NCI-H1436 treated with DMSO at 0.1 percent for 48 hours (cell line): ENCODE measurements at places on chromosomes 11 and 22.
A peak's percentile ranks its signal among the peaks of the same experiment; 100 is the strongest.

DNA sequence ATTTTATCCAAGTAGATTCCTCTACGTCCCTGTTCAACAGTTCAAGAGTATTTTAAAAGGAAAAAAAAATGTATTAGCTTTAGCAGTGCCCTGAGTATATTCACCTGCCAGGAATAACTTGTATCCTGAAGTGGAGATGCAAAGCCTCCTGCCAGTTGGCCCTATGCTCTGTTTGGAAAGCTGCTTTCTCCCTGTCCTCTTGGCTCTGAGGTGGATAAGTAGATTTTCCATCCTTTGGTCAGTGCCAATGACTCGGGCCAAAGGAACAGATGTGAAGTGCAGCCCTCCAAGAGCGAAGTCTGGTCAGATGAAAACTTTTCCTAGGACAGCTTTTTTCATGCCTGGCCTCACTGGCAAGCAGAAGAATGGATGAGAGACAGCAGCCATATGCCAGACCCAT lies 839.9 kb upstream of the TENM4 start:
- no peak for DNase-seq

DNA sequence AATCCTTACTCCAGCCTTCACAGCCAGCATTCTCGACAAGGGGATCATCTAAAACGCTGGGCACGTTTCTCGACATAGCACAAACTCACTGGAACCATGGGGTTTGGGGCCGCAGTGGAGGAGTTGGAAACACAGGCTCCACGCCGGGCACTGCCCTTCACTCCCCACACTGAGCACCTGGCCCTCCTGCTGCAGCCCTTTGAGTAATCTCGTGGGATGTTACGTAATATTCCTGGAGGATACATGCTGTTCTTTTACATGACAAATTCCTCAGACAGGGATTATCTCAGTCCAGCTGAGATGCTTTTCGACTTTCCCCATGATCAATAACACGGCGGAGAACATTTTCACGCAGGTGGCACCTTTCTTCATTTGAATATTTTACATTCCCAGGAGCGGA lies 408.0 kb downstream of the SHANK2 start:
- DNase-seq: no peak

- no peak for DNase-seq
Measured at GRCh38 chr22:17912945-17913721, 111.2 kb downstream of the MICAL3 start.

DNA sequence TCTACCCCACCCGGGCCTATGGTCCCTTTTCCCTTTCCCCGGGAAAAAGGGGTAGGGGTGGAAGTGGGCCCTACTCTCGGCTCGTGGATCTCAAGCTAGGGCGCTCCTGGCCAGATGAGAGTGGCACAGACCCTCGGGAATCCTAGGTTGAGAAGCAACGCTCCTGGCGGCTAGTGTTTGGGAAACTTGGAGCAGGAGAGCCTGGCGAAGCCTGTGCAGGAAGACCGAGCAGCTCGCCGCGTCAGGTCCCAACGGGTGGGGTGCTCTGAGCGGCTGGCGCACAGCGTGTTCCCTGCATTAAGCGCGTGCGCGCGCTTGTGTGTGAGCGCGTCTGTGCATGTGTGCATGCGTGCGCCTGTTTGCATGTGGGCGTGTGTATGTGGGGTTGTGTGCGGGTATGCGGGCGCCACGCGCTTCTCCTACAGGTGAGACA lies 7.1 kb upstream of the FLI1 start:
- no peak for DNase-seq

GRCh38 chr11:97754976-97755375 lies 1265.8 kb upstream of the CNTN5 start:
- DNase-seq: no peak

GRCh38 chr11:92397221-92397755 lies 172.7 kb downstream of the FAT3 start:
- no peak for DNase-seq

DNA sequence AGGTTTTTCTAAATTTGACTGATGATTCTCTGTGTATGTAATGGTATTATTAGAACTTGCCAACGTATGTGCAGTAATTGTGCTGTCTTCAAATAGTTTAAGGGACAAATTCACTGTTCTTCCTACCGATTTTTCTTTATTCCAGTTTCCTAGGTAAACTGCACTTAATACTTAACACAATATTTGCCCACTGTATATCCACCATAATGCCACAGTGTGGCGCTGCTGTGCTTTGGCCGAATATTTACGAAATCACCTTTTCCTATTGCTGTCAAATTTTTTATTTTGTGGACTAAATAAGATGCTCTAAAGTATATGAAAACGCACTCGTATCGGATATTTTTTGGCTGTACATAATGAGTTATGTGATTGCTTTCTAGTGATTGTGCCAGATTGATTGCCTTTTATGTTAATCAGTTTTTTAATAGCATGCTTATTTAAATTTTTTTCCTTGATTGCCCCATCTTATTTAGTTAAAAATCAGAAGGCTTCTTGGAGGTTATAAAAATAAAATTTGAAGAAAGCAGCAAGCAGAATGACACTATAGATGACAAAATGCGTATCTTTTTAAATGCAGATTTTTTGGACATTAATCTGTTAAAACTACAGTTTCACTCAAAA lies 10.5 kb downstream of the AASDHPPT start:
- DNase-seq: no peak

DNA sequence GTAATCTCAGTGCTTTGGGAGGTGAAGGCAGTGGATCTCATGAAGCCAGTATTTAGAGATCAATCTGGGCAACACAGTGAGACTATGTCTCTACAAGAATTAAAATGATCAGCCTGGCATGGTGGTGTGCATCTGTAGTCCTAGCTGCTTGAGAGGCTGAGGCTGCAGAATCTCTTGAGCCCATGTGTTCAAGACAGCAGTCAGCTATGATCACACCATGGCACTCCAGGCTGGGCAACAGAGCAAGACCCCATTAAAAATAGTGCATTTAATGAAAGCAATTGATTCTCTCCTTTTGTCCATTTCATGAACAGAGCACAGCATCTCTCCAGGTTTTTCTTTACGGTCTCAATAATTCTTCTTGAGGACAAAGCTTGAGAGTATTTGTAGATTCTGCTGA lies 11.3 kb upstream of the CARD16 start:
- DNase-seq: no peak

DNA sequence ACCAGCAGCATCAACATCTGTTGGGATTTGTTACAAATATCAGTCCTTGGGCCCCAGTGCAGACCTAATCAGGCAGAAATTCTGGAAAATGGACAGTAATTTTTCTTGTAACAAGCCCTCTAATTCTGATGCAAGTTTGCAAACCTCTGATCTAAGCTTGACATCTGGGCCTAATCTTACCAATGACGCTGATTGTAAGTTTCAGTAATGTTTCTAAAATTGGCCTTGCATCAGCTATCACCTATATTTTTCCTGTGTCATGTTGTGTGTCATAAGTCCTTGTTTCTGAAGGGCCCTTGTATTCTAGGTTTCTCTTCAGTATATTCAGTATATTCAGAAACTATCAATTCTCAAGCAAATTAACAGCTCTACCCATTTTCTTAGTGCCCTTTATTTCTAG lies 36.4 kb downstream of the ZNF215 start:
- DNase-seq: no peak

GRCh38 chr22:32050678-32051515 lies 7.8 kb downstream of the SLC5A1 start:
- peak; percentile 55 for DNase-seq

DNA sequence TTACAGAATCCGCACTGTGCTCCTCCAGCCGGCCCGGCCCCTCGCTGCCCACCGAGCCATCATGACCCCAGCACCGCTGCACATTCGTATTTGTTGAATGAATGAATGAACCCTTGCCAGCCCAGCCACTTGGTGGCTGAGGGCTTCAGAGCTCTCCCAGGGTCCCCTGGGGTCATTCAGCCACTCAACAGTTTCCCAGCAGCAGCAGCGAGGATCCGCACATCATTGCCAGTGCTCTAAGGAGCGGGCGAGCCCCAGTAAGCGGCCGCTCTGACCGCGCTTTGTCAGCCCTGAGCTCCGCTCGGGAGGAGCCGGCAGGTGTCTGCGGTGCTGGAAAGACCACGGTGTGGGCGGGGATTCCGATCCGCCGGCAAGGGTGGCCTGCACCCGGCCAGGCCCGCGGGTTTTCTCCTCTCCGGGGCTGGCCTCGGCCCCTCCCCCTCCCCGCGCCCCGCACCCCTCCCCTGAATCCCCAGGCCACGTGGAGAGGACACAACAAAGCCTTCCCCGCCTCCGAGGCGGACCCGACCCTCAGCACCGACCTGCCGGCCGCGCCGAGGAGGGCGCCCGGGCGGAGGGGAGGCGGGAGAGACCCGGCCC lies 563 bp downstream of the BID start:
- peak; percentile 40 for DNase-seq

DNA sequence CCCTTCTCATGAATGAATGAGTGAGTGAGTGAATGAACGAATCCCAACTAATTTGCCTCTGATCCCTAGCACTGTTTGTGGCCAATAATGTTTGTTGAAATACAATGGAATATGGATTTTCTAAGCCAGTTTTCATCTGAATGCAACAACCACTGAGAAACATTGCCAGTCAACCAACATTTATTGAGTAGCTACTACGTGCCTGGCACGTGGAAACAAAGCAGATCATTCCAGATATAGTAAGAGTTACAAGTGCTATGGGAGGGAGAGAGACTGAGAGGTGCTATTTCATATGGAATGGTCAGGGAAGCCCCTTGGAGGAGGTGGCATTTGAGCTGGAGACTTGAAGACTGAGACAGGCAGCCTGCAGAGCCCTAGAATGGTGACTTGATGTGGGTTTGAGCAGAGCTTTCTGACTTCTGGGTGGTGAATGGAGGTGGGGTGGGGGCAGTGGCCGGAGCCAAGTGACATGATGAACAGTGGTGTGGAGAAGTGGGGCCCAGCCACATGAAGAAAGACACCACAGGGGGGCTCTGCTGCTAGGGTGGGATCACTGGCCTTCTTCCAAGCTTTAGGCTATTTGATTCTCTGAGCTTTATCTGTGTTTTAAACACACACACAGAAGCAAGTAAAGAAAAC lies 35.1 kb upstream of the SMTN start:
- no peak for DNase-seq

DNA sequence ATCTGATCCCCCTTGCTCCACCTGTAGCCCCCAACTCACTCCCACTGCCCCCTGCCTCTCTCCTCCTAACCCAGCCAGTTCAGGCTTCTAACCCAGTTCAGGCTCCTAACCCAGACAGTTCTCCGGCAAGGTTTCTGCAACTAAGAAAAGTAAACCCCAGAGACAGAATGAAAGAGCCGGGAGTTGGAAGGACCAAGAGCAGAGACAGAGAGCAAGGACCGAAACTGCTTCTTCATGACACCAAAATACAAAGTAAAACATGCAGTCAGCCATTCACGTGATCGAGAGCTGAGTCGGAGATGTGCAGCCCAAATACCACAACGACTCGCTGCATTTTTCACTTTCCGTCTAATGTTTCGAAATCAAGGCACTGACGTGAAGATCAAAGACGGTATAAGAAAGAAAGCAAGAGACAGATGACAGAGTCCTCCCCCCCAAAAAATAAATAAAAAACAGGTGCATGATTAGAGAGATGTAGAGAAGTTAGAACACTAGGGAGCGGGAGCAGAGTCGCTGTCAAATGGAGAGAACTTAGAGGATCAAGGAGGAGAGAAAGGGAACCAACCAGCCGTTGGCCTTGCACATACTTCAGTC lies 884 bp downstream of the IL10RA start:
- no peak for DNase-seq

DNA sequence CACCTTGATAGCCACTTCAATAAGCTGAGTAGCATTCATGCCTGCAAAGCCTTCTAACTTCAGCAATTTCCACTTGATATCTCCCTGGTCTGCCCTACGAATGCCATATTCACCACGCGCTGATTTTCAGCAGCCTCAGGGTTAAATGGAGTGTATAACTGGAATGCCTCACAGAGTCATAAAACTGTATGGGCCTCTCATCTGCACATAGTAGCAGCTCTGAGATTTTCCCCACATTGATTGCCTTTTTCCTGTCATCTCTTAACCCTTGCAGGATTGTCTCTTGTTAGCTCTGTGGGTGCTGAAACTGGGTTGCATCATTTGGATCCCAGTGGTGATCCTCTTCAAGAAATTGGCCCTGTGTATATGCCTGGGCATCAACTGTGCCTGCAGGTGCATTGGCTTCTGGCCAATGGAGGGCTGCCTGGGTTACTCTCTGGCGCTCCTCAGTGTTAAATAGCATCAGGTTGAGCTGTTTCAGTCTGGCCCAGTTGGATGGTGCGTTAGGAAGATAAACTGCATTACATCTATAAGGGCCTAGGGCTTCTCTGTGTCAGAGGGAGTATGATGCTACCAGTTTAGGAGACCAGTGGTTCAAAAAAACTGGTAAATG lies 17.4 kb upstream of the GLYATL1 start:
- no peak for DNase-seq

GRCh38 chr22:22879675-22880155 lies 7.9 kb upstream of the IGLL5 start:
- DNase-seq: no peak

- DNase-seq: no peak
Measured at GRCh38 chr11:6142936-6143335, 27.2 kb downstream of the OR52B2 start.

DNA sequence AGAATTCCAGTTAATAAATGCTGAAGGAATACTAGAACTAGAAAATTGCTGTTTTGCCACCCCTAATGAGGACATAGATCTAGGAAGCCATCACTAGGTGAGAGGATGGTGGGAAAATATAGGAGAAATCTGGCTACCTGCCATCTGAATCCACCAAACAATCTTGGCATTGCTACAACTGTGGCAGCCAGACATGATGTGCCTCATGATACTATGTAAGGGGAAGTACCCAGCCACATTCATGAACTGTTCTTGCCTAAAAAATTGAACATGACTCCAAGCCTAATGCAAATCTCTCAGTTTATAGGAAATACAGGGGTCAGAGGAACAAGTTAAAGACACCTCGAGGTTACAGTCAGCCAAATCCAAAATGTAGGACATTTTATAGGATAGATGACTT lies 72.8 kb downstream of the SFI1 start:
- no peak for DNase-seq

GRCh38 chr11:72483412-72484186 lies 49.3 kb upstream of the CLPB start:
- no peak for DNase-seq

DNA sequence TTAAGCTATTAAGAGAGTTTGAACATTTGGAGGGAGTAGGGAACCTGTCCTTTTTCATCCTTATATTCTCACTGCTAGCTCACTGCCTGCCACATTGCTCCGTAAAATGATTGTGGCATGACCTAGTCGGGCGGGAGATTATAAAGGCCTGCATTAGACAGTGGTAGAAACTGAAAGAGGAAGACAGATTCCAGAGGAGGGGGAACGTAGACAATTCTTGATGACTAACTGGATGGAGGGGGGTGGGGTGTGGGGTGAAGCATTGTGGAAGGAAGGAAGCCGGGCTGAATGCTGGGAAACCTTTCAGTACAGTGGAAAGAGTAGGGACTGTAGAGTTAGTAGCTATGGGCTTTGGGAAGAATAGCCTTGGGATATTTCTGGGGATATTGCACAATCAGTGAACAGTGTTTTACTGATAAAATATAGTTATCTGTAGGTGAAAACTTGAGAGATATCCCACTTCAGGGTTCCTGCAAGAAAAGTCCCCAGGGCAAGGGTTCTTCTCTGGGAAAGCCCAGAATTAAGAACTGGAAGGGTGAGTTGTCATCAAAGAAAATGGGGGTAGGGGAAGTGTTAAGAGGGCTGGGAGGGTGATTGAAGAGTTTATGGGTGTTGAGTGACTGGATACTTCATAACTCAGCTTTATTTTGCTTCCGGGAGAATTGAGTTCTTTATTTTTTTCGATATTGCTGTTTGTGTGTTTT lies 2.1 kb downstream of the MED15 start:
- DNase-seq: no peak

- DNase-seq: no peak
Measured at GRCh38 chr22:20727118-20728015, 46.5 kb upstream of the SERPIND1 start.

- DNase-seq: no peak
Measured at GRCh38 chr11:5364214-5364613, 12.9 kb downstream of the OR51B6 start.

- DNase-seq: no peak
Measured at GRCh38 chr11:13205486-13205885, 72.1 kb upstream of the BMAL1 start.
